ENCODE measurements at places on chromosomes 12 and 14.

DNA sequence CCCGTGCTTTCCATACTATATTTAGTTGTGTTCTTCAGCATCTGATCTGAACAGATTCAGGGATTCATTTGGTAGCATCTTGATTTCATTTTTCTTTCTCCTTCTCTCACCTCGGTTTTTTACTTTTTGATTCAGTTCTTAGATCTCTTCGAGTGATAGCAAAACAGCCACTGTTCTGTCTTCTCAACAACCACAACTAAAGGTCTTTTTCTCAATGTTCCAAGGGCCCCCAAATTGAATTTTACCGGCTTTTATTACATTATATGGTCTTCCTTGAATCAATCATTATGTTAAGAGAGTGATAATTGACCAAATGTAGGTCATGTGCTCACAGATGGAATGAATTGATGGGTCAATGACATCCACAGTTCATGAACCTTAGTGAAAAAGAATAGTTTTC lies 164.5 kb upstream of the LMNTD1 start:
- no peak for DNase-seq

GRCh38 chr12:76945867-76946266 lies 67.0 kb upstream of the CSRP2 start:
- no peak for DNase-seq

DNA sequence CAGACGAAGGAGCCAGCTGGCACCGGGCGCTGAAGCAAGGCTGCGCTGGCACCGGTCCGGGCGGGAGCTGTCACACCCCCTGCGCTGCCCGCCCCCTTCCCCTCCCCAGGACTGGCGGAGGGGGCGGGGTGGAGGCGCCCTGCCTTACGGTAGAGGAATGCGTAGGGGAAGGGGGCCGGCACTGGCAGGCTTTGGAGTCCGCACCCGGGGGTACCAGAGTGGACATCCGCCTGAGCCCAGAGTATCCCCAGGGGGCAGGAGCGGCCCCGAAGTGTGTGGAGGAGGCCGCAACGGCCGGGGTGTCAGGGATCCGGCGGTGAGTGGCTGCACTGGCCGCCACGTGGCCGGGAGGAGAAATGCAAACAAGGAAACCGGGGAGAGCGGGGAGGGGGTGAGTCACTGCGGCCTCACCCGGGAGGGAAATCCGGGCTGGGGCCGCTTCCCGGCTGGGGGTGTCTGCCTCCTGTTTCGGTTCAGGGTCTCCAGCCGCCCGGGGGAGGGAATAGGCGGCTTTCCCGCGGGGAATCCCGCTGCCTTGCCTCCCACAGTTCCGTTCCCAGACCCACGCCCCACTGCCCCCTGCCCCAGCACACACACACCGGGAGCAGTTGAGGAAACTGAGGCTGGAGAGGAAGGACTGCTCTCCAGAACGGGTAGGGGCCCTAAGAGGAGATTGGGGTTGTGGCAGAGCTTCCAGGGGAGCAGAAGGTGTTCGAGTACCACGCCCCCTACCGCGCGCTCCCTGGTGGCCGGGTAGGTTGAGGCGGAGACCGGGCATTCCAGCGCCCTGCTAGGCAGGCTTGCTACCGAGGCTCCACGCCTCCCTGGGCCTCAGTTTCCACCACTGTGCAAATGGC lies at the start of gene RAPGEF3:
Gene RAPGEF3 (minus strand): TSS at position 47 of the 857 bp plus-strand sequence. CDS start 324 bp downstream, outside the sequence.
- no peak for DNase-seq

DNA sequence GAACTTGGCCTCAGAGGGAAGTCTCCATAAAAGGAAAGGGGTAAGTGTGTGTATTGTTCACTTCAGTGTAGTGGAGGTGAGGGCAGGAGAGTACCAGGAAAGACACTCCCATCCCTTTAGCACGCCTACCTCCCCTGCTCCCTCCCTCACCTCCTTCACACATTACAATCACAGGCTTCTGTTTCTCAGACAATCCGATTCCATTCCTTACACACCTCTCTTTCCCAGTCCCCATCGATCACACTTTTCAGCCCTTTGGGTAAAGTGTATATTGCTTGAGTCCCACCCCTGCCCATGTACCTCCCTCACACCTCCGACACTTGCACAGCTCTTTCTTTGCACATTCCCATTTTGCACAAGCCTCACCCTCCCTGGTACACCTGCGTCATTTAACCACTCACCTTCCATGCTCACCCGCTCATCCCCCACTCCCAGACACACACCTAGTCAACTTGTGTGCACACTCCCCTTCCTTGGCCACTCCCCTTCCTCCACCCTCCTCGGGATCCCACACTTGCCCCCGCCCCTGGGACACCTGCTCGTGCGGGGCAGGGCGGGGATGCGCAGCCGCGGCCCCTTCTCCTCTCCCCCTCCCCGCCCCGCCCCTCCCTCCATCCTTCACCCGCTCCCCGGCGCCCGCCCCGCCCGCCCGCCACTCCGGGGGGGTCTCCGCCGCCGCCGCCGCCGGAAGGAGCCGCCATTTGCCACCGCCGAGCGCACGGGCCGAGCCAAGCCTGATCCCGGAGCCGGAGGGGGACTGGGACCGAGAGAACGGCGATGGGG lies at the start of gene MARCHF9:
Gene MARCHF9 (plus strand): TSS at position 693 of the 783 bp plus-strand sequence. CDS start 426 bp downstream, outside the sequence.
- DNase-seq, result no peak

DNA sequence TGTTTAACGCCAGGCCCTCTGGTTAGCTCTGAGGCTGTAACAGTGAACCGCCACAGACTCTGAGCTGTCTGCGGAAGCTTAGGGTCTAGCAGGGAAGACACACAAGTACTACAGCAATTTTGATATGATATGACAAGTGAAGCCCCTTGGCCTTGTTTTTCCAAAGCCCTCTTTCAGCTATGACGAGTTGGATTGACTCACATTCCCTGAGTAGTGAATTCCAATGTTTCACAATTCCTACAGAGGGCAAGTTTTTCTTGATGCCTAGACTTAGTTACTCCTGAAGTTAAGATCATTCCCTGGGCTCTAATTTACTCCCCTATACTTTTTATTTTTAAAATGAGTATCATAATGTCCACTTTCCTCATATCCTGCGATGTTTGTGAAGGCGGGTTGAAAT lies 53.3 kb upstream of the CISTR start:
- no peak for DNase-seq

DNA sequence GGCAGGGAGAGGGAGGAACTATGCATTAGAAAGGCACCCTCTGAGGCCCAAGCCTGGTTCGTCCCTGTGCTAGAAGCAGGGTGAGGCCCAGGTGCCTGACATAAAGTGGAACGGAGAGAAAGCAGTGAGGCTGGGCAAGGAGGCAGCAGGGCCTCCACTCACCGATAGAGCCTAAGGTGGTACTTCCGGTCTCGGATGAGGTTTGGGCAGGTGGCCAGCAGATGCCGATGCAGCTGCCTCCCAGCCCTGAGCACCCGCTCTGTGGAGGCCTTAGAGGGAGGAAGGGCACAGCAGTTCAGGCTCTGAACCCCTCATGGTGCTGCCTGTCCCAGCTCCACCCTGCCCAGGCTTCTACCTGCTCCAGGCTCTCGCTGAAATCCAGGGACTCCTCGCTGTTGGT lies 7.1 kb downstream of the RAPGEF3 start:
- DNase-seq, result no peak

DNA sequence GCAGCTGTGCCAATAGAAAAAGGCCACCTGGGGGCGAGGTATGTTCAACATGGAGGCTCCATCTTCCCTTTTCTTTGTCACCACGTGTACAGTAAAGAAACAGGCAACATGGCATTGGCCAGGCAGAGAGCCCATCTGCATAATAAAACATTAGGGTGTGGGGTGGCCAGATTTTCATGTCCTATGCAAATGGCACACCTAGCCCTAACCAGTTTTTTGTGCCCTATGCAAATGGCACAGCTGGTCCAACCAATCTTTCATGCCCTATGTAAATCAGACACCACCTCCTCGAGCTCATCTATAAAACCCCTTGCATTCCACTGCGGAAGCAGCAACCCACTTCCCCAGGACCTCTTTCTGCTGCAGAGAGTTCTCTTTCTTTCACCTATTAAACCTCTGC lies 149.1 kb upstream of the RGS6 start:
- DNase-seq, result no peak

GRCh38 chr12:51195841-51196240 lies 22.0 kb downstream of the POU6F1 start:
- DNase-seq, result no peak

DNA sequence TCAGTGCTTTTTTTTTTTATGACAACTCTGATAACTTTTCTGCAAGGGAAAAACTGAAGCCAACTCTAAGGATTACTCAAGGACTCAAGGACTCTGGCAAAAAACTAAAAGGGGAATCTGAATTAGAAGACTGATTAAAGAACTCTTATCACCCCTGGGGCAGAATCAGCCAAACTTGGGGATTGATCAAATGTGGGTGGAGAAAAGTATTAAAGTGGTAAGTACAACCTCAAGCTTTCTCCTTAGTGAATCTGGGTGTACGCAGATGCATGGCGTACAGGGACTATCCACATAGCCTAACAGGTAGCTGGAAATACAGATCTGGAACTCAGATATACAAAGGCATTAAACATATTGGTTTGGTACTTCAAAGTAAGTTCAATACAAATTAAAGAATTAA lies 7.3 kb downstream of the LIMA1 start:
- DNase-seq, result no peak

DNA sequence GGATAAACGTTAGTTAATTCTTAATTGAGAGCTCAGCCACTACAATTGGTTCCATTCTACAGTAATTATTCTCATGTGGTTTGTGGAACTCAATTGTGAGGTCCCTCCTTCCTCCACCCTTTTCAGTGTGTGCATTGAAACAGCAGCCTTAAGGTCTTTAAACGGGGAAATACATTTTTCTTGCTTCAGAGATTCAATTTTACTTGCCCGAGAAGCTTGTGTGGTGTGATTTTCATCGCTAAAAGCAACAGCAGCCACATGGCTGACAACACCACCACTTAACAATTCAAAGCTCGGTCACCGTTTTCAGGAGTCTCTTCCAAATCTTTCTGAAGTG lies 733 bp upstream of the PPFIBP1 start:
- no peak for DNase-seq

GRCh38 chr12:22532317-22532716 lies 12.0 kb downstream of the C2CD5 start:
- no peak for DNase-seq

- DNase-seq, result peak; percentile 97
These were observed 167.4 kb upstream of the HMGA2 start for GRCh38 chr12:65656891-65657351.

DNA sequence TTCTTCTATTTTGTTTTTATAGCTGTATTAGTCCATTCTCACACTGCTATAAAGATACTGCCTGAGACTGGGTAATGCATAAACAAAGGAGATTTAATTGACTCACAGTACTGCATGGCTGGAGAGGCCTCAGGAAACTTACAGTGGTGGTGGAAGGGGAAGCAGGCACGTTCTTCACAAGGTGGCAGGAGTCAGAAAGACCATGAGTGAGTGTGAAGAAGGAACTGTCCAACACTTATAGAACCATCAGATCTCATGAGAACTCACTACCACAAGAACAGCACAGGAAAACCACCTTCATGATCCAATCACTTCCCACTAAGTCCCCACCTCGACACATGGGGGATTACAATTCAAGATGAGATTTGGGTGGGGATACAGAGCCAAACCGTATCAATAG lies 42.3 kb downstream of the ARMH4 start:
- no peak for DNase-seq

GRCh38 chr14:106511006-106511799 lies 984.8 kb downstream of the TMEM121 start:
- no peak for DNase-seq

GRCh38 chr12:107570721-107571120 lies 114.9 kb upstream of the PWP1 start:
- no peak for DNase-seq

GRCh38 chr12:68261896-68262295 lies 8.5 kb upstream of the IL22 start:
- no peak for DNase-seq

DNA sequence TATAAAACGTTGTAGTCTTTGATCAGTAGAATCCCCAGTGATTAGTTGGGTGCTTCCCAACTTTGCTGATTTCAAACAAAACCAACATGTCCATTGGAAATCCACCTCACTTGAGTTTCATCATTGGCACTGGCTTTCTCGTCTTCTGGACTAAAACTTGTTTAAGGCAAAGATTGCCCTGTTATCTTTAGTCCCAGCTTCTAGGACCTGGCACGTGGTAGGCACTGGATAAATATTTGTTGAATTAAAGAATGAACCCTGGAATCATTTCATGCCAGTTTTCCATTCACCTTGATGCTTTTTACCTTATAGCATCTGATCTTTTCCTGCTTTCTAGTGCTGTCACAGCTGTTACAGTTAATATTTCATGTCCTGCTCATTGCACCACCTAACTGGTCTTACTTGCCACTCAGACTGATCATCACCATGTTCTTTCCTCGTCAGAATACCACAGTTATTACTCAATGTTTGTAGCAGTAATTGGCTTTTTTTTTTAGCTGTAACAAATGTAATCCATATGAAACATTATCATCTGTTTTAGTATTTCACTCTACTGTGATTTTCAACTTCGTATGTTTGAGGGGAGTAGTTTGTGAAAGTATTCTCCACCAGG lies 7.3 kb upstream of the C12orf50 start:
- no peak for DNase-seq

- DNase-seq, result no peak
These were observed 102.0 kb downstream of the PRIMA1 start for GRCh38 chr14:93686268-93686667.

GRCh38 chr12:47207340-47207717 lies 127.6 kb upstream of the AMIGO2 start:
- no peak for DNase-seq

GRCh38 chr14:69401841-69402240 lies 3.3 kb downstream of the SLC39A9 start:
- DNase-seq, result no peak

GRCh38 chr14:93986955-93987354 lies 10.1 kb upstream of the CCDC197 start:
- no peak for DNase-seq

DNA sequence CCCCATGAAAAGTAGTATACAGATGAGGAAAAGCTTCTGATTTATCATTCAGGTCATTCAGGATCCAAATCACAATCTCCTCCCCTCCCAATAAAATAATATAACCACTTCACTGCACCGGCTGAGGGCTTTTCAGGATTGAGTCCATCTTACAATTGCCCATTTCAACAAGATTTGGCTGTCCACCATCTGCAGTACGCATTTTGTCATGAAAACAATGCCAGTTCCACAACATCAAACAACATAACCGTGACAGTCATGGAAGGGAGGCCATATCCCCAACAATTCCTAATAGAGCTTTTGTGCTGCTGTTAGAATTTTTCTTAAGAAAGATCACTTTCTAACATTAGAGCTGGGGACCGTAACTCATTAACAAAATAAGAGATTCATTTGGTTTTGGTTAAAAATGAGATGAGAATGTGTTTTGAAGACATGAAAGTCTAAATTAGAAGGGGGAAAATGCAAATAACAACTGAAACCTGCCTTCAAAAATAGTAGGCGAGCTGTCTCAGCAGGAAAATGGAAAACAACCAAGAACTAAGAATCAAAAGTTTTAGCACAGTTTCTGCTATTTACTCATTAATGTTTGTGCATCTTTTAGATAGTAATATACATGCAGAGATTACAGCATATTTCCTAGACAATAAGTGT lies 38.3 kb upstream of the TMTC2 start:
- DNase-seq, result no peak

Measured in HCT116 (cell line).